ENCODE measurements at places on chromosomes 16 and 17.

DNA sequence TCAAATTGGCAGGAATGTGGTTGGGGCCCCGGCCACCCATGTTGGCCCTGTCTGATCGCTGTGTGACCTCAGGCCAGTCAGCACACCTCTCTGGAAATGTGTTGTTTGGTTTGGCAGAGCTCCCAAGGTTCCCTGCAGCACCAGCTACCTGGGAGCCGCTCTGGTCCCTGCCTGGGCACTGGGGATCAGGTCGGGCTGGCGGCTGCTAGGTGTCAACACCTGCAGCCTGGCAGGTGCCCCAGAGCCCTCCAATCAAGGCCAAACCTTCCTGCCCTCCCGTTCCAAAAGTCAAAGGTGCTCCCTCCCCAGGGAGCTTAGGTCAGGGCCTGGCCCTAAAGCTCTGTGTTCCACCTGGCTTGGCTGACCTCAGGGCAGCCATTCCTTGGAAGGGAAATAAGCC, 55.9 kb downstream of the ZDHHC7 start:
- DNase-seq, result no peak

- no peak for DNase-seq
Measured at GRCh38 chr17:39696731-39697130, 3.1 kb upstream of the ERBB2 start.

- DNase-seq, result no peak
Measured at GRCh38 chr16:83924686-83925085, 25.8 kb downstream of the MLYCD start.

GRCh38 chr17:951325-952132, 28.0 kb downstream of the NXN start:
- no peak for DNase-seq

DNA sequence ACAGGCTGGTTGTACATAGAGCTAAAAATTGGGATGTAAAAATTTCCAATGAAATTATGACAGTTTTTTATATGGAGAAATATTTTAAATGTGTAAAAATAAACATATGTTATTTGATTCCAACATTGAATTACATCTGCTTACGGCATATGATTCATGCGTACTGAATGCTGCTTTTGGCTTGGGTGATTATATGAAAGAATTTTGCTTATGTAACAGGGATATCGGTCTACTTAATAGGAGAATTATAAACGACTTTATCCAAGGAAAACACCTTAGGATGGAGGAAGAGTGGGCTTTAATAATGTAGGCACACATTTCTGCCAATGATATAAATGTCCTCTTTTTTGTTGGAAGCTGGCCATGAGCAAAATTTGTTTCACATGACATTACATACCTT, 197.3 kb upstream of the GOT2 start:
- DNase-seq, result no peak

DNA sequence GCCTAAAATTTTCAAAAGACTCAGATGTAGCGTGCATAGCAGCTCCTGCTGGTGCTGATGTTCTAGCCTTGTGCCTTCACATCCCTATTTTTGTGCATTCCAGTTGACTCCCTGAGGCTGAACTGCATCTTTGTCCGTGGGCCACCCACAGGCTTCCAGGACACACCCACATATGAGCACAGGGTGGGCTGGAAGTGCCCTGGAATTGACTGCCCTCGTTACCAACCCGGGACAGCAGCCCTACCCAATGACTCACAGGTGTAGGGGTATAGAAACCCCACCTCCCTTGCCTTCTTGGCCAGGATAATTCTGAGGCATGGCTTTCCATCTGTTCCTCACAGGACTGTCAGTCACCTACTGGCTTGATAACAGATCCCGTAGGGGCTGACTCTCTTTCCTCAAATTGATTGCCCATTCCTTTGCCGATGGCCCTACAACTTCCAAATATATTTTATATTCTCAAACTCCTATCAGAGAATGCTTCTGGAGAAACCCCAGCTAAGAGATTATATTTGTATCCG, 65.9 kb upstream of the CDH13 start:
- DNase-seq, result no peak

- peak; percentile 70 for DNase-seq
Measured at GRCh38 chr16:55955845-55956244, 80.7 kb upstream of the CES5A start.

- no peak for DNase-seq
Measured at GRCh38 chr17:15462976-15463772, 4.2 kb downstream of the CDRT4 start.

GRCh38 chr16:85905110-85906095, 6.4 kb downstream of the IRF8 start:
- DNase-seq, result no peak

DNA sequence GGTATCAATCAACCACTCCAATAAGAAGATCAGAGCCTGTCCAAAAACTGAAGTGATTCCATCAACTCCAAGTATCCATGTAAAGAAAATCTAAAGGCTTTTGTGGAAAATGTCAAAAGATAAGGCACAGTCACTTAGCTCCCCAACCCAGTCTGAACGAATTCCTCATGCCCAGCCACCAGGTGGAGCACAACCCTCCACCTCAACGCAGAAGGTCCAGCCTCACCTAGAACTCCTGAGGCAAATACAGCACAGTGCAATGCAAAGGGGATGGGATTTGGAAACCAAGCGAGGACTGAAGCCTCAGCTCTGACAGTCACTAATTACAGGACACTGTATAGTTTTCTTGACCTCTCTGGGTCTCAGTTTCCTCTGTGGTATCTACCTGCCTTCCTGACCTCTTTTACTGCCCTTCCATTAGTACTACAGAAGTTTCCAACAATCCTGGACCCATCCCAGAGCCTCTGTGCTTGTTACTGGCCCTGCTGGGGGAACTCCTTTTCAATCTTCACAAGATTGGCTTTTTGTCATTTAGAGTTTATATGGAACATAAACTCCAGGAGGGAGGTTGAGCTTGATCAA, 2.0 kb downstream of the NCBP3 start:
- no peak for DNase-seq

DNA sequence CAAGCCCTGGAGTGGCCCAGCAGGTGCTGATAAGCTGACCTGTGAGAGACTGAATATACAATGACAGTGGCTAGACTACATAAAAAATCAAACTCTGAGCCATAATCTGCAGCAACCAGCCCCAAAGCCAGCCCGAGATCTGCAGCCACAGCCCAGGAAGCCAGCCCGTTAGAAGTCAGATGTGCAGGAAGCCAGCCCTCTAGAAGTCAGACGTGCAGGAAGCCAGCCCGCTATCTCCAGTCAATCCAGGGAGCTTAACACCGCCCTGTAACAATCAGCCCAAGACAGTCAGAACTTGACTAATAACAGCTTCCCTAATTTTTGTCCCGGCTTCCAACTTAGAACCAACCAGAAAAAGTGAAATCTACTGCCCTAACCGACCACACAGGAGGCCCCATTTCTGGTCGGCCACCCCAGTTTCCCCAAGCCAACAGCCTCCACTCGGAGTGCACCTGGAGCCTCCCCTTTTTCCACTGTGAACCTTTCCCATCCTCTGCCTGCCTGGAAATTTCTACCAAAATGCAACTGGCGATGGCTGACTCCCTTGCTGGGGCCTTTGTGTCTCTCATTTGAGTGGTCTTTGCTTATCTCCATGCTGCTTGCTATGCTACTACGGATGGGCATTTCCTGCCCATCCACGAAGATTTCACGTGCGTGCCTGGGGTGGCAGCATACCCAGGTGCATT, 769.3 kb downstream of the KCNJ18 start:
- DNase-seq, result no peak

- no peak for DNase-seq
Measured at GRCh38 chr16:4260360-4260759, 12.5 kb downstream of the TFAP4 start.

DNA sequence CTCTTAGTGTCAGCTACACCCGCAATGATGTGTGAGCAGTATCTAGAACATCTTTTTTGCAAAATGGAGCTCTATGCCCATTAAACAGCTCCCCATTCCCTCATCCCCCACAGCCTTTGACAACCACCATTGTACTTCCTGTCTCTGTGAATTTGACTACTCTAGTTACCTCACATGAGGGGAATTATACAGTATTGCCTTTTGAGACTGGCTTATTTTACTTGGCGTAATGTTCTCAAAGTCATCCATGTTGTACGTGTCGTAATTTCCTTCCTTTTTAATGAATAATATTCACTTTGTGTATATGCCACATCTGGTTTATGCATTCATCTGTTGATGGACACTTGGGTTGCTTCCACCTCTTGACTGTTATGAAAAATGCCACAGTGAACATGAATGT, 23.2 kb upstream of the CCL22 start:
- DNase-seq, result no peak

- DNase-seq, result no peak
Measured at GRCh38 chr17:32117399-32117798, 24.9 kb upstream of the RHOT1 start.

DNA sequence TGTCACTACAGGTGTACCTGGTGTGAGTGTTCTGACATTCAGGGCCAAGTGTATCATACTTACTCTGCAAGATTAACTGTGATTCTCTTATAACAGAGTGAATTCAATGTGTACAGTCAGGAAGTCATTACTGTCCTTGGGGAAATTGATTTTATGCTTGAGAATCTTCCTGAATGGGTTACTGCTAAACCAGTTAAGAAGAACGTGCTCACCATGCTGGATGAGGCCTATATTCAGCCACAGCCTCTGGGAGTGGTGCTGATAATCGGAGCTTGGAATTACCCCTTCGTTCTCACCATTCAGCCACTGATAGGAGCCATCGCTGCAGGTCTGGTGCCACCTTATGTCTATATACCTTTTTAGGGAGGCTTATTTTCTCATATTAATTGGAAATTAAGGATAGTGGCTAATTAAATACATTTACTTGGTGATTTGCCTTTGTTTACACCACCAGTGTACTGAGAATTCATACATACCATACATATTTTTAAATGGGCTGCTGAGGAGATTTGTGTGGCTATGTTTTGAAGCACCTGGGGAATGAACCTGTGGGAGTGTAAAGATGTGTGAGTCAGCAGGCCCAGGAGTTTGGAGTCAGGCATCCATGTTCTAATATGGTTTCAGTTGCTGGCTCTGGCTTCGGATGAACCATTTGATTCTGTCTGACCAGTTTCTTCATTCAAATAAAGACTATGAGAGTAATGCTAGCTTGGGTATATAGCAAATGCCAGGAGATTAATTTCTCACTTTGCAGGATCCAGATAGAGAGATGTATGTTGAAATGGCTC, 3.1 kb downstream of the ALDH3A2 start:
- no peak for DNase-seq

DNA sequence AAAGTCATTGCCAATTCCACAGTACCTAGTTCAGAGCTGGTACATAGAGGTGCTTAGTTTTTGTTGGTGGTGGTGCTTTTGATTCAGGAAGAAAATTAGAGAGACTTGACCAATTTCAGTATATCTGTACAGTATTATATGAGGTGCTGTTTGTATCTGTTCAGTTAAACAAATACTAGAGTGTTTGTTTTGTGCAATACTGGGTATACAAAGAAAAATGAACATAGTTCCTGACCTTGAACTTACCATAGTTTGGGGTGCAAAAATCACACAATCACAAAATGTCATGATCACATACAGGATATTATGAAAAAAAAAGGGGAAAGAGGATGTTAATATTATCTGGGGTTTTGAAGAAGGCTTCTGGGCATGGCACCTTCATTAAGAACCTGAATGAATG, 39.8 kb upstream of the GOT2 start:
- DNase-seq, result no peak

- peak; percentile 79 for DNase-seq
Measured at GRCh38 chr17:58060596-58061191, 22.5 kb upstream of the DYNLL2 start.

GRCh38 chr16:80932708-80933095, 74.0 kb downstream of the CMC2 start:
- DNase-seq, result peak; percentile 41

DNA sequence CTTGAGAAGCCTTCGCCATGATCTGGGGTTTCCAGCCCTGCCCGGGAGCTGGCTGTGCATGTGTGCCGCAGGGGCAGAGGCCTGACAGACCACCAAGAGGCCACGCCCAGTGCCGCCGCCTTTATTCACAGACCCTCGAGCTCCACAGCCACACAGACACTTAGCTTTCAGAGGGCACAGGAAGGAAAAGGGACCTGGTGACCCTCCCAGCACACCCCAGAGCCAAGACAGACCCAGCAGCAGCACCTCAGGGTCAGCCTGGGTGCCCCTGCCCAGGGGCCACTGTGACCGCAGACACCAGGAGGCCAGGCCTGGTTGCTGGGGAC, 10.8 kb downstream of the MCRIP1 start:
- no peak for DNase-seq

GRCh38 chr16:15726715-15727114, 76.7 kb downstream of the NDE1 start:
- DNase-seq, result no peak
